ENCODE measurements at places on chromosomes 12 and 14. TPM values are rescaled to one million over a fixed set of nuclear protein-coding genes. Genes with fewer than 3 reads are reported as not detected.

The CNTN1 gene
- 81.4 TPM for total RNA-seq

The SYNDIG1L gene
- 1.5 TPM for total RNA-seq

The BLOC1S1 gene
- total RNA-seq = 71.2 TPM

The TAS2R20 gene
- total RNA-seq = 3.4 TPM

The SLC17A8 gene
- total RNA-seq = 0.25 TPM

Data from glutamatergic neuron (in vitro differentiated cells).